ENCODE measurements at places on chromosomes 2 and 18. TPM values are rescaled to one million over a fixed set of nuclear protein-coding genes. Genes with fewer than 3 reads are reported as not detected.

Gene UGT1A3
- not detected for total RNA-seq

Gene CD8B
- not detected for total RNA-seq

Gene GPR35
- 0.09 TPM for total RNA-seq

Gene HOXD11
- total RNA-seq, result not detected

Gene SLC9A4
- total RNA-seq, result not detected

Gene LCT
- total RNA-seq, result not detected

Gene CAPN14
- 0.16 TPM for total RNA-seq

Gene OBSL1
- 90.4 TPM for total RNA-seq

Gene LINC00305
- not detected for total RNA-seq

Gene ACMSD
- total RNA-seq, result not detected

Gene TTR
- not detected for total RNA-seq

Gene SCN7A
- total RNA-seq, result under 0.01 TPM

Gene KIAA2012
- total RNA-seq, result not detected

Gene SNED1
- 105 TPM for total RNA-seq

Gene CYP1B1
- 146 TPM for total RNA-seq

Gene NEU2
- total RNA-seq, result not detected

Gene EVX2
- not detected for total RNA-seq

All from fibroblast of the aortic adventitia (primary cell).